ENCODE measurements at places on chromosomes 13 and 19. TPM values are rescaled to one million over a fixed set of nuclear protein-coding genes. Genes with fewer than 3 reads are reported as not detected.

DNA sequence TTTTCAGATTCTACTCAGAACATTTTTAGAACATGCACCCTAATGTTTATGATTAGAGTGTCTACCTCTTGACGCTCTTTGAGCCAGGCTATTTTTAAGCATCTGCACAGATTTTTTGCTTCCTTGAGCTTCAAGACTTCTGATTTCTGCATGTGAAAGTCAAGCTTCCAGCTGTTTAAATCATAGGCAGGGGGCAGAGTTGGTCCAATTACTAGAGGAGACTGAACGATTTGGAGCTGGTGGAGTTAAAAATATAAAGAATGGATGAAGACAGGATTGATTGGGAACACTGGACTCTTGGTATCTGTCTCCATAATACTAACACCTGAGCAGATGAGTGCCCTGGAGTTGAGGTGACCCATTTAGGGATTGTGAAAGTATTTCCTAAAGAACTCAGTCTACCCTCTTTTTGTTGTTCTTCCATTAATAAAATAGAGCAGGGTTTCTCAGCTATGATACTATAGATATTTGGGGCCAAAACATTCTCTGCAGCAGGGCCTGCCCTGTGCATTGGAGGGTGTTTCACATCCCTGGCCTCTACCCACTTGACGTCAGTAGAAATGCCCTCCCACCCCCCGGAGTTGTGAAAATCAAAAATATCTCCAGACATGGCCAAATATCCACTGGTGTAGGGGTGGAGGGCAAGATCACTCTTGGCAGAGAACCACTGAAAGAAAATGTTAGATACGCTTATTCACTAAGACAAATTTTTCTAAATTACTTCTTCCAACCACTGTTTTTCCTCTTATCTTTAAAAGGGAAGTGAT lies 160.1 kb downstream of the COG6 start:
- no peaks in the 10 kb centered on the region for H3K4me1 ChIP-seq
- H3K4me3 ChIP-seq: no peak overlapping the region

Gene DENND1C
- 1.5 TPM for total RNA-seq

GRCh38 chr19:11279505-11280236 lies 16.3 kb upstream of the TSPAN16 start:
- no peaks in the 10 kb centered on the region for H3K36me3 ChIP-seq
- DNase-seq: no peak
- H3K4me1 ChIP-seq: no peaks in the 10 kb centered on the region
- H3K4me3 ChIP-seq: no peak overlapping the region
- no peak overlapping the region for H3K27ac ChIP-seq

DNA sequence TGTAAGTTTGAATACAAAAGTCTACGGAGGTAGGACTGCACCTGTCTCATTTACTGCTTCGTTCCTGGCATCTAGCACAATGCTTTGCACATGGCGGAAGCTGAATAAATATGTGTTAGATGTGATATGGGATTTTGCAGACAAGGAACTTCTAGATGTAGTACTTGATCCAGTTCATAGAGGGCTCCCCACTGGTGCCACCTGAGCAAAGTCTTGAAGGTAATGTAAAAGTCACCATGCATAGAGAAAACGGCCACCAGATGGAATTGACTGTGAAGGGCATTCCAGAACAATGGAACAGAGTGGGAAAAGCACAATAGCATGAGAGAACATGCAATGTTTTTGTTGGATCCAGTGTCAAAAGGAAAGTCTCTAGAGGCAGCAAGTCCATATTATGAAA lies 209.3 kb downstream of the HS6ST3 start:
- no peak for DNase-seq
- H3K36me3 ChIP-seq: no peaks in the 10 kb centered on the region
- no peak overlapping the region for H3K27ac ChIP-seq
- H3K27me3 ChIP-seq: no peaks in the 10 kb centered on the region
- no peak overlapping the region for H3K4me3 ChIP-seq
- H3K4me1 ChIP-seq: no peaks in the 10 kb centered on the region

DNA sequence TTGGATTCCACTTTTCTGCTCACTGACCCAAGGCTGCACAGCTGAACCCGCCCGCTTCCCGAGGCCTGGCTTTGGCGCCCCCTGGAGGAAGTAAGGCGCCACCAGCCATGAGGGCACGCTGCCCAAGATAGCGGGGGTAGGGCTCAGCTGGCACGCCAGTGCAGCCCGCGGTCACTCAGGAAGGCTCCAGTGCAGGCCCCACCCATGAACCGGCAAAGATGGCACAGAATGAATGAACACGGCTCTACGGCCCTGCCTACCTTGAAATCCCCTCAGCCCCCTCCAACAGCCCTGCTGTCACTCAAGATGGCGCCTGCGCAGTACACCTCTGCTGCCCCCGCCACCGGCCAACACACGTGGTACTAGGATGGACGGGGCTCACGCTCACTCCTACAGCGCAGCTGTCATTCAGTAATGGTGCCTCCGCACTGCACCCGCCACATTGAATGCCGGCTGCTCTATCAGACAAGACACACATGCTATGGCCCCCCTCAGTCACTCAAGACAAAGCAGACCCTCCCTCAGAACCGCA lies 3.0 kb downstream of the PEG3 start:
- no peaks in the 10 kb centered on the region for H3K27me3 ChIP-seq
- H3K4me3 ChIP-seq: no peak overlapping the region
- H3K4me1 ChIP-seq: peaks cover 21% of the 10 kb centered on the region
- DNase-seq: no peak

Gene CCDC194
- total RNA-seq: not detected

Gene PIN1
- total RNA-seq: 61.1 TPM

- H3K4me3 ChIP-seq: no peak overlapping the region
- H3K27ac ChIP-seq: no peak overlapping the region
- DNase-seq: no peak
- H3K36me3 ChIP-seq: no peaks in the 10 kb centered on the region
These were observed 55.8 kb downstream of the ZNF254 start for GRCh38 chr19:24142771-24143170.

DNA sequence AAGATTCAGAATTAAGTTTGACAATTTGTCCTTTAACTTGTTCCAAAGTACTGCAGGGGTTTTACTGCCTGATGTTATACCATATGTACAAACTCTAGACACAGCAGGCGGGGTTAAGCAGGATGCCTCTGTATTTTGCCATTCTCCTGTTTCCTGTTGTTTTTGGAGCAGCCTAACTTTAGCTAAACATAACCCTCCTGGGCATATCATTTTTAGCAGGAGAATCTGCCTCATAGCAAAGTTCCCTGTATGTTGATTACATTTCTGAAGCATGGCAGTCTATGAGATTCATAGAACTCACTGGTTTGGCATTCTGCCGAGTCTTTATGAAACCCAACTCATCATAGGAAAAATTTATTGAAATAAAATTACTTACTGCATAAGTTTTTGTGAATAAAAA lies 5.2 kb downstream of the LHFPL6 start:
- H3K4me1 ChIP-seq: peaks cover 3% of the 10 kb centered on the region
- no peaks in the 10 kb centered on the region for H3K36me3 ChIP-seq
- DNase-seq: no peak
- no peak overlapping the region for H3K4me3 ChIP-seq
- no peaks in the 10 kb centered on the region for H3K27me3 ChIP-seq
- no peak overlapping the region for H3K27ac ChIP-seq

- no peaks in the 10 kb centered on the region for H3K27me3 ChIP-seq
- DNase-seq: no peak
- no peak overlapping the region for H3K4me3 ChIP-seq
- H3K36me3 ChIP-seq: no peaks in the 10 kb centered on the region
- peak overlapping the region; percentile 88 for H3K27ac ChIP-seq
- H3K4me1 ChIP-seq: peaks cover 37% of the 10 kb centered on the region
These were observed 20.9 kb upstream of the FOSB start for GRCh38 chr19:45446944-45447343.

- peak overlapping the region; percentile 58 for H3K4me3 ChIP-seq
- H3K27ac ChIP-seq: peak overlapping the region; percentile 28
- peaks cover 13% of the 10 kb centered on the region for H3K27me3 ChIP-seq
- no peaks in the 10 kb centered on the region for H3K36me3 ChIP-seq
These were observed 2.8 kb downstream of the MYH14 start for GRCh38 chr19:50206191-50206590.

DNA sequence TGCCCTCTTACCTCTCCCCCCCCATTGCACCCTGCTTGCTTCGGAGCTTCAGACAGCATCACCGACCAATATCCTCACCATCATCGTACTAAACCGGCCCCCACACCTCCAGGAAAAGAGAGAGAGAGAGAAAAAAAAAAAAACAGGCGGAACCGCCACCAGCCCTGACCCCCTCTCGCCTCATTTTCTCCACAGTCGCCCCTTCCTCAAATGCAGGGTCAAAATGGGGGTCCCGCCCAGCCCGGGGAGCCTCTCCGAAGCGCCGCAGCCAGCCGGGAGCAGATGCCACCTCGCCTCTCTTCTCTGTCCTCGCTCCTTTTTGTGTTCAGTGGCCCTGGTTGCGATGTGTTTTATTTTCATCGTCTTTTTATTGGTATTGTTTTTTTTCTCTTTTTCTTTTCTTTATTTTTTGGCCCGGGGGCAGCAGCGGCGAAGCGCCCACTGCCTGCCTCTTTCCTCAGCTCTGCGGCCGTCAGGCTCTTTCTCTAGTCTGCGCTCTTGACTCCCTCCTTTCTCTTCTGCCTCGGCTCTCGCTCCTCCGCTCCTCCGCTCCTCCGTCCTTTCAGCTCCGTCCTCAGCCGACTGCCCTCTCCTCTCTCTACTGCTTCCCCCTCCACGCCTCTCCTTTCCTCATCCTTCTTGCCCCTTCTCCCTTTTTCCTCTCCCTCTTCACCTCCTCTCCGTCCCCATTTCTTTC lies 41.4 kb downstream of the DEDD2 start:
- no peak for DNase-seq
- no peaks in the 10 kb centered on the region for H3K36me3 ChIP-seq
- H3K27ac ChIP-seq: no peak overlapping the region
- peaks cover 15% of the 10 kb centered on the region for H3K27me3 ChIP-seq
- H3K4me3 ChIP-seq: peak overlapping the region; percentile 41

DNA sequence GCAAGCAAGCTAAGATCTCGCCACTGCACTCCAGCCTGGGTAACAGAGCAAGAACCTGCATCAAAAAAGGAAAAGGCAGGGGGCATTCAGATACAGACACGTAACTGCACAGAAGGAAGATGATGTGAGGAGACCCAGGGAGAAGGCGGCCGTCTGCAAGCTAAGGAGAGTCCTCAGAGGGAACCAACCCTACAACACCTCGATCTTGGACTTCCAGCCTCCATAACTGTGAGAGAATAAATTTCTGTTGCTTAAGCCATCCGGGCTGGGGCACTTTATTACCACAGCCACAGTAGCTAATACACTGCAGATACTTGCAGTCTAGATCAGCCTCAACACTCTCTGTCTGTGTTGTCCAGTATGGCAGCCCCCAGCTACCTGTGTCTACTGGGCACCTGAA lies 7.9 kb downstream of the TICAM1 start:
- DNase-seq: no peak
- H3K4me3 ChIP-seq: no peak overlapping the region
- peaks cover 7% of the 10 kb centered on the region for H3K4me1 ChIP-seq
- H3K27me3 ChIP-seq: no peaks in the 10 kb centered on the region
- H3K36me3 ChIP-seq: no peaks in the 10 kb centered on the region
- no peak overlapping the region for H3K27ac ChIP-seq

GRCh38 chr13:104106705-104107393 lies 1040.6 kb upstream of the SLC10A2 start:
- no peaks in the 10 kb centered on the region for H3K27me3 ChIP-seq
- H3K4me3 ChIP-seq: no peak overlapping the region
- no peaks in the 10 kb centered on the region for H3K36me3 ChIP-seq
- no peak for DNase-seq
- H3K27ac ChIP-seq: no peak overlapping the region
